ENCODE measurements at places on chromosomes 5 and 9.

DNA sequence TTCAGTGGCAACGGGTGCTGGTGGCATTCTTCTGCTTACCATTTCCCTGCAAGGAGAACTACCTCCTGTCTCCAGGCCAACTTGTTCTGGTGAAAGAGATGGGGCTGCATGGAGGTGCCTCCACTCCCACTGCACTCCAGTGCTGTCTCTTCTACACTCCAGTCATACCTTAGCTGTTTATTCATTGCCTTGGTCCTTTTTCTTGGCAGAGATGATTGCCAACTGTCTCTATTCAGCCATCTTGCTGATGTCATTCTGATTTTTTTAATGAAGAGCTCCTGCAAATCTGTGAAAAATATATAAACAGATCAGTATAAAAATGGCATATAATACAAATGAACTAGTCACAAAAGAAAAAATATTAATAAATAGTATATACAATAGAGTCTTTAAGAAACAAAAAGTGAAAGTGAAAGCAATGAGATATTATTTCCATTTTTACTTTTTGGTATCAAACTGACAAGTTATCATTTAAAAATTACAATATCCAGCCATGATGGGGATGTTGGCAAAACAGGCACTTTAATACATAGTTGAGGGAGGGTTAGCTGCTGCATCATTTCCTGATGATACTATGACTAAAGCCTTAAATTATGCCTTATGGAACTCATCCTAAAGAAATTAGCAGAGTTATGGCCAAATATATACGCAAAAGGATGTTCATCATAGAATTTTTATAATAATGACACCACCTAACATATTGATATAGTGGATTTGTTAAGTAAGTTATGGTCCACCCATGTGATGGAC is 109.4 kb downstream of the CARTPT start:
- no peak for DNase-seq

DNA sequence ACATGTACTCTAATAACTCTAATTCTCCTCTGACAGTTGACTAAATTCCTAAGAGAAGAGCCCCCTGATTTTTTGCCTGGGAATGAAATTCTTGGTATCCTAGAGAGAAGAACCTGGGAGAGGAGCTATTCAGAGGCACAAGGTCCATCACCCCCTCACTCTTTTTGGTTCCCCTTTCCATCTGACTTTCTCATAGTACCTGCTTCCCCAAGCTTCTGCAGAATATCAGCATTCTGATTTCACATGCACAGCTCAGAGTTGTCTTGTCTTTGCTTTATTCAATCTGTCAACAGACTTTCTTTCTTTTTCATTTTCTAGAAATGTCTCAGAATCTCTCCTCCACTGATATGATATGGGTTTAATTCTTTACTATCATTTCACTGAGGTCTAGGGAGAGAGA is 141.5 kb upstream of the FBXL17 start:
- no peak for DNase-seq

DNA sequence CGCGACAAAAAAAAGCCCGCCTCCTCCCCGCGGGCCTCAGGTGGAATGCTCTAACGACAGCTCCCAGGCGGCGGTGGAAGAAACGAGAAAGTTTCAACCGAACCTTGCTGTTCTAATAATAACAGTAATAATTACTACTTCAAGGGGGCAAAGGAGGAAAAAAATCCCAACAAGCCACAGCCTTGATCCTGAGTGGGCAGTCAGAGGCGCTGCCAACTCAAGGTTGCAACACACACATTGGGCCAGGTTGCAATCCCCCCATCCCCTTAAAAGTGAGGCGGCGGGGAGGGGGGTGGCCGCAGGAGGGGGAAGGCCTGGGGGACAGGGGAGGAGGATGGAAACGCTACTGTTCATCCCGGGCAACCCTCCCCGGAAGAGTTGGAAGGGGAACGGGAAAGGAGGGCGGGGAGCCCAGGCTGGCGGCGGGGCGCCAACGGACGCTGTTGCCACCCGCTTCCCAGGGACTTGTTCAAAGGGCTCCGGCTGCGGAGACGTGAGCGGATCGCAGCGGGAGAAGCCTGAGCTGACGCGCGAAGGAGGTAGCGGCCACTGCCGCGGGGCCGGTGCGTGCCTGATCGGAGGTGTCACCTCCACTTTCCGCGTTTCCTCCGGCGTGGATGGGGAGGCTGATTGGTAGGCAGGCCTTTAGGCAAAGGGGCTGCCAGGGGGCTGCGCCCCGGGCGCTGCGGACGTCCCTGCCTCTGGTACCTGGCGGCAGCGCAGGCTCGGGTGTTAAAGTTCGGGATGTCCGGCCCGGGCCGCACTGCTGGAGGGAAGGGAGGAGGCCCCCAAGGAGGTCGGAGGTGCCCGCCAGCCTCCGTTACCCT is 647 bp downstream of the SMARCA2 start:
- DNase-seq = peak; percentile 71

GRCh38 chr9:6996061-6996854 is 238.5 kb downstream of the KDM4C start:
- no peak for DNase-seq

GRCh38 chr5:14136228-14136627 is 6.9 kb upstream of the TRIO start:
- no peak for DNase-seq

- DNase-seq = no peak
These were observed 94.8 kb downstream of the PPIC start for GRCh38 chr5:122941737-122942136.

DNA sequence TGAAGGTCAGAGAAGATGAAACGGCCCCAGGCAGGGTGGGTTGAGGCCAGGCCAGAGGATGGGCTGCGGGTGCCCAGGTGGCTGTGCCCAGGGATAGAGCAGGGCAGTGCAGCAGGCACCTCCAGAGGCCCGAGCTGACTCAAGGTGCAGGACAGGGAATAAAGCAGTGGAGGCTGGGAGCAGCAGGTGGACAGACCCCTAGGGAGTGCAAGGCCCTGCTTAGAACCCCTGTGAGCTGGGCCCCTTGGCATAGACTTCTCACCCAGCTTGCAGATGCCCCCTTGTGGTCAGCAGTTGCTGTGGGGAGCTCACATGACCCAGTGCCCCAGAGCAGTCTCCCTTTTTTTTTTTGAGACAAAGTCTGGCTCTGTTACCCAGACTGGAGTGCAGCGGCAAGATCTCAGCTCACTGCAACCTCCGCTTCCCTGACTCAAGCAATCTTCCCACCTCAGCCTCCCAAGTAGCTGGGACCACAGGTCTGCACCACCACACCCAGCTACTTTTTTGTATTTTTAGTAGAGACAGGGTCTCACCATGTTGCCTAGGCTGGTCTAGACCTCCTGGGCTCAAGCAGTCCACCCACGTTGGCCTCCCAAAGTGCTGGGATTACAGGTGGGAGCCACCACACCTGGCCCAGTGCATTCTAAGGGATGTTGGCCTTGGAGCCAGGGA is 118.8 kb downstream of the WNK2 start:
- peak; percentile 24 for DNase-seq

DNA sequence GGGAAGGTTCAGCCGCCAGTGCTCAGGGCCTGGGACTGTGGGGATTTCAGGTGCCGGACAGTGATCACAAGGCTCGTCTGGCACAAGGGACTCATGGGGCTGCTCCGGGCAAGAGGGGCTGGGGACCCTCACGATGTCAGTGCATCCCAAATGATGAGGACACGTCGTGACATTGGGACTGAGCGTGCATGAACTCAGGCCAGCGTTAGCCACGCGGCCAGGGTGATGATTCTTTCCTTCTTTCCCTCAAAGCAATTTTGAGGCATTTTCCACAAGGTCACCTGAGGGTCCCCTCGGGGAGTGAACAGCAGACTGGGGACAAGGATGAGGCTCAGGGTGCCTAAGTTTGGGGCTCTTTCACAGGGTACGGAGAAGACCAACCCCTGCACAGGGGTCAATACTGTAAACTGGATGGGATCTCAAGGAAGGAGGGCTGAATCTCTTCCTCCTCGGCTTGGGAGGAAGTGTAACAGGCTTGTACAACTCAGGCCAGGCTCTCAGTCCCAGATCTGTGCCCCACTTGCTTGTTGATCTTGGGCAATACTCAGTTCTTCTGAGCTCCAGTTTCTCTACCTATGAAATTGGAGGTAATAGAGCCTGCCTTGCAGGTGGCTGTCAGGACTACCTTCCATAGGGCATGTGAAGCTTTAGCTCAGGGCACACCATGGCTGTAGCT is 78.5 kb downstream of the PRRT1B start:
- no peak for DNase-seq

DNA sequence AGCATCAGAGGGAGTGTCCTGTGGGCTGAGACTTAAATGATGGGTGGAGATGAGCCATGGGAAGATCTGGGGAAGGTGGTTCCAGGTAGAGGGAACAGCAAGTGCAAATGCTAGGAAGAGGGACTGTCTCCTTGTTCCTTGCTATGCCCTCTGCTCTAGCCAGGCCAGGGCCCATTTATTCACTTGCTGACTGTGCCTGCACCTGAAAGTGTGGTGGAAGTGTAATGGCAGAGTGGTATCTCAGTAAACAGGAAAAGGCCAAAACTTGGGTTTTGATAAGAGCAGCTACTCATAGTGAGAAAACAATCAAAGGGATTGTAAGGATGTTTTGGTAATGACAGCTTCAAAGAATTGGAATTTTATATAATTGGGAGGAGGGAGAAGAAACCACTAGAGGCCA is 32.4 kb downstream of the TLE4 start:
- no peak for DNase-seq

GRCh38 chr9:81082221-81082620 is 607.1 kb downstream of the TLE1 start:
- no peak for DNase-seq

GRCh38 chr5:71948206-71948605 is 159.1 kb upstream of the MAP1B start:
- no peak for DNase-seq
